ENCODE measurements at places on chromosomes 3 and 15.
A peak's percentile ranks its signal among the peaks of the same experiment; 100 is the strongest.

- no peak for DNase-seq
Observed at GRCh38 chr3:194979173-194979572, 291.8 kb downstream of the XXYLT1 start.

- no peak for DNase-seq
Observed at GRCh38 chr3:100006570-100007271, 107.6 kb downstream of the FILIP1L start.

DNA sequence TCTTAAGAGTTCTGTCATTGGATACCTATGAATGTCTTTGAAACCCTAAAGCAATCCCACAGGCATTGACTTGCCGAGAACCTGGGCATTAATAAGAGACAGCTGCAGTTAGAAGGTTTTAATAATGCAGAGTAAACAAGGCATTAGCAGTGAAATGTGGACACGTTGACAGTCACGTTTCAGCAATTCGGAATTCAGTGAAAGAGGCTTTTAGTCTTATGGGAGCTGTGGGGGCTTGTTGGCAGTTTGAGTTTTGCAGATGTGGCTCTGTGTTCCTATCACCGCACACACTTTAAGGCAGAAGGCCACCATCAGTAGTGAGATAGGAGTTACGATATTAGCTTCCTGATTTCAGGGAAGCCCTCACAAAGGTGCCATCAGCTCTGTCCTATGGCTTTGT, 145.2 kb upstream of the NUDT16 start:
- DNase-seq = no peak

DNA sequence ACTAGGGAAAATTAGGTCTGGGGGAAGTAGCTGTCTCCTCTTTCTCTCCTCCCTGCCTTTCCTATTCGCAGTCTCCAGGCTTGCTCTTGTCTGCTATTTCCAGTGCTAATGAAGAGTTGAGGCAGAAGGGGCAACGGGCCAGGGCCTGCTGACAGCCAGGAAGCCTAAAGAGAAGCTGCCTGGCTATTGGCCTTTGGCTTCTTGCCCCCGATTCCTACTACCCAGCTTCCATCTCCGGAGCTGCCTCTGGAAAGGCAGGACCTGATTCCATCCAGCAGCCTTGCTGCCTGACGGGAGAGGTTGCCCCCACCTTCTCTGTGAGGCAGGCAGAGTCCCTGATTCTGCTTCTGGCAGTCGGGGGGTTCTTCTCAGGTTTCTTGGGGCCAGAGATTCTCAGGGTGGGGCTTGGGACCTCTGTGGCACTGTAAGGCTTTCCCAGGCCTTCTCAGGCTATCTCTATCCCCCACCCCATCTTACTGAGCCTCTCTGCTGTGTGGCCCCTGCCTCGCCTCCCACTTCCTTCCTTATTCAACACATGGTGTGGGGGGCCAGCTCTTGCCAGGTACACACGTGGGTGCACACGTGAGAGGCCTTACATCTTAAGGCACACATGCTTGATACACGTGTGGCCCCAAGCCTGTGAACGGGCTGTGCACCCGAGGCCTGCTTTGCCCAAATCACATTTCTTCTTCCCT, 18.2 kb upstream of the JMJD7 start:
- no peak for DNase-seq

- no peak for DNase-seq
Observed at GRCh38 chr15:27353856-27354255, 382.9 kb downstream of the GABRG3 start.

GRCh38 chr15:91779960-91780359, 73.5 kb upstream of the SLCO3A1 start:
- no peak for DNase-seq

- no peak for DNase-seq
Observed at GRCh38 chr15:62122249-62122648, 42.8 kb downstream of the C2CD4B start.

DNA sequence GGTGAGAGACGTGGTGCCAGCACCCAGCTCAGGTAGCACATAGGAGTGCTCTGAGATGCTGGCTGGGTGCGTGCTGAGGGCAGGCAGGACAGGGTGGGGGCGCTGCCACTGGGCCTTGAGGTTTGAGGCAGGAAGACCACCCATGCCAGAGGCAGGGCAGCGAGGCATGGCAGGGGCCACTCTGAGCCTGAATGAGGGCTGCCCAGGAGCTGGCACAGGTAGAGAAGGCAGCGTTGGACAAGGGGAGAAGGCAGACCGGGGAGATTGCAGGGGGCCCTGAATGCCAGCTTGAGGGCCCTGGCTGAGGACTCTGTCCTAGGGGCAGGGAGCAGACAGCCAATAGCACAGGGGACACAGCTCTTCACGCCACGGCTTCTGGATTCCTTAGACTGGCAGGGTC, 50.2 kb downstream of the ADAMTS7 start:
- no peak for DNase-seq

- DNase-seq = no peak
Observed at GRCh38 chr3:138359919-138360868, 11.8 kb downstream of the MRAS start.

DNA sequence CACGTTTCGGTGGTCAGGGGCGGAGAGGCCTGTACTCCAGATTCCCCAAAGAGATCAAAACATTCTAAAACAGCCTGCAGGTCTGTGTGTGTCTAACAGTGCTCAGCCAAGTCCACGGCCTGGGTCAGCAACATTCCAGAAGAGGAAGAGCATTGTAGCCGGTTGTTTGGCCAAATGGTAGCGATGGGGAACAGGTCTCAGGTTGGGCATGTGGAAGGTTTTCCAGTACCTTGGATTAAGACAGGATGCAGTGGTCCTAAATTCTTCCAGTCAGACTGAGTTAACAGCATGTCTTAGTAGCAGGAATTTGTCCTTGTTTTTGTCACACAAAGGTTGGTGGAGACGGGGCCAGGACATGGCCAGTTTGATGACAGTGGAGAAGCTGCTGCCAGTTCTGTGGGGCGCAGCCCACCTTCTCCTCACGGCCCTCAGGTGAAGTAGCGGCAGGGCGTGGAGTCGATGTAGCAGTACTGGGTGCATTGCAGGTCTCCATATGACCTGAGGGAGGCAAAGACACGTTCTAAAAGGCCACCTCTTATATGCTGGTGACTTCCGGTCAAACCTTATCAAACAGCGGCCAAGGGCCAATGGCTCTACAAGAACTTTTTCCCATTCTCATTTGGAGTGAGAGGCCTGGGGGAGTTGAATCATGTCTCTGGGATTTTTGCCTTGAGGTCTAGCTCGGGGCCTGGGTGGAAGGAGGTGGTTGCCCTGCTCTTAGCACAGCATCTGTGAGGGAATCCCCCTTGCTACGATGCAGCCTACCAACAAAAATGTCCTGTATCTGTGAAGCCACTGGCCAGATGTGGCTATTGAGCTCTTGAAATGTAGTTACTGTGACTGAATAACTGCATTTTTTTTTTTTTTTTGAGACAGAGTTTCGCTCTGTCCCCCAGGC, 24.1 kb downstream of the EAF1 start:
- no peak for DNase-seq

DNA sequence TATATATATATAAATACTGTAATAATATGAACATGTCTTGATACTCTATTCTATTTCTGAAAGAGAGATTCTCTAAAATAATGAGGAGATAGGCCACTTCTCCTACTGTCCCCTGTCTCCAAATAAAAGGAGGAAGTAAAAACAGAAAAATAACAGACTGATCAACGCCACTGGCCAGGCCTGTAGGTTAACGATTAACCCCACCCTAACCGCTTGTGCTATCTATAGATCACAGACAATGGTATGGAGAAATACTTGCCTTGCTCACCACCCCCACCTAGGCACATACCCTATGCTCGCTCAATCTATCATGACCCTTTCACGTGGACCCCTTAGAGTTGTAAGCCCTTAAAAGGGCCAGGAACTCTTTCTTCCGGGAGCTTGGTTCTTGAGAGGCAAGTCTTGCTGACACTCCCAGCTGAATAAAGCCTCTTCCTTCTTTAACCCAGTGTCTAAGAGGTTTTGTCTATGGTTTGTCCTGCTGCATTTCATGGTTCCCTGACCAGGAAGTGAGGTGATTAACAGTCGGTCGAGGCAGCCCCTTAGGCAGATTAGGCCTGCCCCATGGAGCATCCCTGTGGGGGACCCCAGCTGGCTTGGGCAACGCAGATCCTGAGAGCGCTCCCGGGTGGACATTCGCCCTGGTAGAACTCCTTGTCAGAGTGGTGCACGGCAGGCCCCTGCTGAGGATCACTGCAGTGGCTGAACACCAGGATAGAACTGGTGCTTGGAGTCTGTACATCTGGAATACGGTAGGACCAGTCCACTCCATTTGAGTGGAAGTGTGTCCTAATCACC, 521.8 kb upstream of the CNTN3 start:
- DNase-seq = no peak

DNA sequence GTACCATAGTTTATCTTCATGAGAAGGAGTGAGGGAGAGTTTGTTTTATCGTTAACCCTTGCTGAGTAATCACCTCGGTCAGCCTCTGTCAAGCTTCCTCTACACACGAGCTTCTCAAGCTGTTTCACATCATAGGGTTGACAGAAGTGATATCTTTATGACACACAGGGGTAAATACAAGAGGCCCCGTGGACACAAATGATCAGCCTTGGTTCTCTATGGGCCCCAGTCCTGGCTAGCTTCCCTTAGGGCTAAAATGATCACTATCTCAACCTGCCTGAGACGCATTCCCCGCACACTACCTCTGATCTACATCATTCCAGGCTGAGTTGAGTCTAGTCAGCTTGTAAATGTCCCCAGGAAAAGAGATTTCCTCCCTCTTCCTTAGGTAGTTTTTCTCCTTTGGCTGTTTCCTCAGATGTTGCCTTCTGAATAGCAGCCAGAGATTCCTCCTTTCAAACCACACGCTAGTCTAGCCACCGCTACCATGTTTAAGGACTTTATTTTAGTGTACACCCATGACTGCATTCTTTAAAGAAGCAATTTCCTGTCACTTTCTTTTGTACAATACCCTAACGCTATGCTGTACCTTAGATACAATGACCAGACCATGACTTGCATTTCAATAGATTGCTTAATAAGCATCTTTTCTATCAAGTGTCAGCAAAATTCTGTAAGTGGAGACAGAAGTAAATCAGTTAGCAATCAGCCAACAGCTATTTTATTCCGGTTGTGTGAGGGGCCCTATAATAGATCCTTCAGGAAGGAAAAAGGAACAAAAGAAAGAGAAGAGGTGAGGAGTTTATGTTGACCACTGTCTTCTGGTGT, 35.1 kb upstream of the PPARG start:
- no peak for DNase-seq

GRCh38 chr3:168414149-168414548, 318.4 kb upstream of the GOLIM4 start:
- no peak for DNase-seq

DNA sequence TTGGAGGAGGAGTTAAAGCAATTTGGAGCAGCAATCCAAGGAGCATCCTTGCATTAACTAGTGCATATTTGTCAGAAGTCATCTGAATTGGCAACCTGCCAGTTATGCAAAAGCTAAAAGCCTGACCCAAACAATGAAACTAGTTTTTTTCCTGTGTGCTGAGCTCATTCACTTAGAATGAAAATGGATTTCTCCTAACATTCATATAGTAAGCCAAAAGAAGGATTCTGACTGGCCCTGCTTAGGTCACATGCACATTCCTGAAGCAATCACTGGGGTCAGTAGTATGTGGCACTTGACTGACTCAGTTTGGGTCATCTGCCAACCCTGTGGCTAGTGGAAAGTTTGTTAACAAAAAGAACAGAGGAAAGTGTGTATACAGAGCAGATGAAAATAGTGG, 30.5 kb downstream of the OXSM start:
- no peak for DNase-seq

GRCh38 chr3:171699601-171700000, 110.7 kb downstream of the PLD1 start:
- no peak for DNase-seq

- DNase-seq = no peak
Observed at GRCh38 chr3:134620476-134621115, 30.2 kb downstream of the KY start.

GRCh38 chr3:95356764-95357501, 1294.1 kb downstream of the NSUN3 start:
- no peak for DNase-seq

DNA sequence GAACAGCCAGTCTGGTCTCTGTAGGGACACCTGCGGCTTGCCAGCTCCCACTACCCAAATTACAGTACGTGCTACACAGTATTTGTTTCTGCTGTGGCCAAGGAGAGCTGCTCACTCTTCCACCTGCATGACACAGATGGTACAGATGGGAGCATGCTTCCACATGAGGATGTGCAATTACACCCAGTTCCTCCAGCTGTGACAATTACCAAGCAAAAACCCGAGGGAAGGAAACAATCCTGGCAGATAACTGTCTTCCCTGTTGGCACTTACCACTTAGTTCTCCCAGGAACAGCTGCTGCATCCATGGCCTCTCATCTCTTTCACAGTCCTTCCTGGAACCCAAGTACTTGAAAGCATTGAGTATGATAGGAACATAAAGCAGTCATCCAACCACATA, 34.4 kb downstream of the DET1 start:
- no peak for DNase-seq

GRCh38 chr15:42084465-42085235, 9.7 kb downstream of the PLA2G4D start:
- DNase-seq = peak; percentile 15

DNA sequence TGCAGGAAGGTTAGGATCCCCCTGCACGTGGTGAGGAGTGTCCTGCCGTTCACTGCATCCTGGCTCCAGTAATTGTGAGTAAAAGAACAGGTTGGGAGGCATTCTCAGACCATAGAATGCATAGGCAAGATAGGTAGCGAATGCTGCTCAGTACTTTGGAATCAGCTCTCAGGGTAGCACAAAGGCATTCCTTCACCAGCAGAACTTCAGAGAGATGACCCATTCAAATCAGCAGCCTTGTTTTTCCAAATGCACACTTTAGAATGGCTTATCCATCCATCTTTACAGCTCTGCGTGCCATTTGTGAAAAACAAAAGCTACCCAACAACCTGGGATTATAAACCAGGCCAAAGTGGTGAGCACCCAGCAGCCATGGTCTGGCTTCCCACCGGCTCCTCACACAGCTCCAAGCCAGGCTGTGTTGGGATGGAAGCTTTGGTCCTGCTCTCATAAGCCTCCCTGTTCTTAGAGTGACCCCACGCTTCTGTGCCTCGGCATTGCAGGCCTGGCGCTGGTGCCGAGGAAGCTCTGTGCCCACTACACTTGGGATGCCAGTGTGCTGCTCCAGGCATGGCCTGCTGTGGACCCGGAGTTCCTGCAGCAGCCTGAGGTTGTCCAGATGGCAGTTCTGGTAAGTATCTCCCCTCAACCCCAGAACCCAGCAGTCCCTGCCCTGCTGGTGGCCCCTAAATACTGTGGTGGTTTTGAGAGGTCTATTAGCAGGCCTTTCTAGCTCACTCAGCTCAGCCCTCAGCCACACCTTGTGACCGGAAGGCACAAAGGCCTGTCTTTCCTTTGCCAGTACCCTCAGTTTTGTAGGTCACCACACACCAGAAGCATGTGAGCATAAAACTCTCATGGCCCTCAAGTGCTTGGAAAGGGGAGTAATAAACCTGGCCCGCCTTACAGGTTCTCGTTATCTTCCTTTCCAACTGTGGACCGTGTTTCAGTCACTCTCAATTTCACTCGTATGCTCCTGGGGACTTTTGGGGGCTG, 52.9 kb upstream of the LIMD1 start:
- DNase-seq = no peak

GRCh38 chr15:29183071-29183831, 86.4 kb downstream of the NSMCE3 start:
- DNase-seq = no peak

- no peak for DNase-seq
Observed at GRCh38 chr15:98397419-98397818, 250.9 kb upstream of the IGF1R start.

- DNase-seq = no peak
Observed at GRCh38 chr3:124882816-124883747, 4.1 kb downstream of the ITGB5 start.
